ENCODE measurements at places on chromosomes 6 and 20.

DNA sequence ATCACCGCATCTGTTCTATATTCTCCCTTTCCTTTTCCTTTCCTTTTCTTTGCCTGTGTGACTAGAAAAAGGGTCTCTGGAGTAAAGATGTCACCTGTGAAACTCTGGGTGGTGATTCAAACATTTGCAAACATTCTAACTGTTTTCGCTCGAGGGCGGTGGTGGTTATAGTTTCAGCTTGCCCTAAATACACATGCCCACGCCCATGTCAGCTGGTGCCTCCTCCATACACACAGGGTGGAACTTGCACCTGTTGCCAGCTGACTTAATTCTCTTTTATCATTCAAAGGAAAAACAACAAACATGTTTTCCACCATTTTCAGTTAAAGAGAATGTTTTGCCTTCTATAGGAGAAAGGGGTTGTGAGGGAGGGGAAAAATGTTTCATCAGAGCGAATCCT lies 381.9 kb upstream of the ARID1B start:
- no peak for DNase-seq

DNA sequence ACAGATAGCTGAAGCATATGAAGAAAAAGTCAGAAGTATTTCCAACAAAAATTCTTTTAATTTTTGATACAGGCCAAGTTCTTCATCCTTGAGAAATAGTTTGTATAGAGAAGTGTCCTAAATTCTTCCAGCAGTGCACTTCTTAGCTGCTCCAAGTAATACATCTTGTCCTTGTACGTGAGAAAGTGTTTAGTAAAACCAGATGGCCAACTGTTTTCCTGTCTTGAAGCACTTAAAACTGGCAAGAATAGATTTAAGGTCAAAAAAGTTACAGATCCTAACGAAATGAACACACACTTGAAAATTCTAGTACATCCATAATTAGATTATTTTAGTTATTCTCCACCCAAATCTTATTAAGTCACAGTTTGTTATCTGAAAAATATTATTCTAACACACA lies 52.2 kb upstream of the HSF2 start:
- peak; percentile 5 for DNase-seq

GRCh38 chr6:14281811-14282660 lies 164.5 kb downstream of the CD83 start:
- no peak for DNase-seq

DNA sequence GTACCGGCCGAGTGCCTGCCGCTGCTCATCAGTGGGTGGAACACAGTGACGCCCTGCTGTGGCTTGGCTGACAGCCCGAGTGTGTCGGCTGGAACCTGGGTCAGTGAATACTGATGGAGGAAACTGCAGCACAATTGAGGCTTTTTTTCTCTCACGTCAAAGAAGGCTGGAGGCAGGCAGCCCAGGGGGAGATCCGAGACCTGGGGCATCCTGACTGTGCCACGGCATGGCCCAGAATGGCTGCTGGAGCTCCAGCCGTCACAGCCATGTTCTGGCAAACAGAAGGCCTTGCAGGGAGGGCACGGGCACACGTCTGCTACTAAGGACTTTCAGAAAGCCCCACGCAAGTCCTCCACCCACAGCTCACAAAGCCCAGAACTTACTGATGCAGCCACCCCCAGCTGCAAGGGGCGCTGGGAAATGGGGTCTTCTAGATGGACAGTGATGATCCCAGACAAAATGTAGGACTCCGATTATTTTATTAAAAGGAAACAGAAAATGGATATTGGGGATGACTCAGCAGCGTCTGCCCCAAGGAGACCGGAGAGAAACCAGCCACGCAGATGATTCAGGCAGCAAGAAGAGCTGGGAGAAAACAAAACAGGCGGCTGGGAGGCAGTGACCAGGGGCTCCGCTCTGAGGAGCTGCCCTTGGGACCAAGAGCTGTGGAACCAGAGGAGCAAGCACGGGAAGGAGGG lies 140.0 kb downstream of the TAF4 start:
- DNase-seq: peak; percentile 82

DNA sequence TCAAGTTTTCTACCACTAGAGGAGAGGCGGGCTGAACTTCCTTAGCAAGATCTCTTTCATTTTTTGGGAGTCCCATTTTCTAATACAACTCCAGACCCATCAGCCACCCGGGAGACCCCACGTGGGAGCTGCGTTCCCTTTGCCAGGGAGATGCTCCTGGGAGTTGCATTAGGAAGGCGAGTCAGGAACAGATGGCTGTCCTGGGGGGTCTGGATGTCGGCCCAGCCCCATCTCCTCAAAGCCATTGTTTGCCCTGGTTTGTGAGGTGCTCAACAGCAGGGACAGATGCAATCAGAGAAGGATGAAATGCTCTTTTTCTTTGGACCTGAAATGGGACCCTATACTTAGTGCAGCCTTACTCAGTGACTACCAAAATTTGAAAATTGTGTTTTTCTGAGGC lies 39.4 kb downstream of the CARMIL1 start:
- peak; percentile 12 for DNase-seq

GRCh38 chr6:111677249-111677990 lies 71.7 kb upstream of the TRAF3IP2 start:
- no peak for DNase-seq

DNA sequence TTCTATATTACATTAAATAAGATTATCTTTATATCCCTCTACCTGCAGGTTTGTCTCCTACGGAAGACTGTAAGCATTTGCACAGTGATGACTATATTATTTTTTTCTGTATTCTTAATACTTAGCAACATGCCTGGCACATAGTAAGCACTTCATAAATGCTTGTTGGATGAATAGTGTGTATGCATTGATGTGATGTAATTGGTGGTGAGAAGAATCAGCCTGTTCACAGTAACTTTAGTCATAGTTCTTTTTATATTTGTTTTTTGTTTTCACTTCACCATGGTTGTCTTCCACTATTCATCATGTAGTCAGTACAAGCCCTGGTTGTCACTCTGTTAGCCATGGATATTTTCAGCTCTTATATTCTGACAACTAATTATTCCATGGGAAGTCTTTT lies 184.0 kb upstream of the FLRT3 start:
- DNase-seq: peak; percentile 29

GRCh38 chr6:33314943-33315792 lies 1.3 kb upstream of the TAPBP start:
- DNase-seq: peak; percentile 23

DNA sequence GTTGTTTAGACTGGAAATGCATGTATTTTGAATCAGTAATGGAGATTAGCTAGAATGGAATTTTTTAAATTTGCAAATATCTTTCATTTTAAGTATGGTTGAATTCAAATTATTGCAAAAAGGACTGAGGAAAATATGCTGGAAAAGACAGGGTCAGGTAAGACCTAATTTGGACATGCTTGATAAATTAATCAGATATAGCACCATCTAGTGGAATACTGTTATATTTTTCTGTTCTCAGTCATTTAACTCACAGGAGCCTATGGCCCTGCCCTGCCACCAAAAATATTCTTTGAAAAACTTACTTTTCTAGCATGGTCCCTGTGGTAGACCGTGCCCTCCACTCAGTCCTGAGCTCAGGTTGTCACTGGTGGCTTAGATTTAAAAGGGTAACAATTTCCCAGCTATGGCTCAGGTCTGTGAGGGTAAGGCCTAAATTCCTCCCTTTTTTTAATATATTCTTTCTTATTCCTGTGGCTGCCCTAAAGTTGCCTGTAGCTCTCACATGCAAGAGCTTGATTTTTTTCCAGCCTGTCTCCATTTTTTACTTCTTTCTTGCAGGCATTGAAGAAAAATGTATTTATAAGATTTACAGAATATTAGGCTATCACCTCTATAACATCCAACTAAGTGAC lies 25.3 kb upstream of the KIAA1586 start:
- DNase-seq: peak; percentile 66

DNA sequence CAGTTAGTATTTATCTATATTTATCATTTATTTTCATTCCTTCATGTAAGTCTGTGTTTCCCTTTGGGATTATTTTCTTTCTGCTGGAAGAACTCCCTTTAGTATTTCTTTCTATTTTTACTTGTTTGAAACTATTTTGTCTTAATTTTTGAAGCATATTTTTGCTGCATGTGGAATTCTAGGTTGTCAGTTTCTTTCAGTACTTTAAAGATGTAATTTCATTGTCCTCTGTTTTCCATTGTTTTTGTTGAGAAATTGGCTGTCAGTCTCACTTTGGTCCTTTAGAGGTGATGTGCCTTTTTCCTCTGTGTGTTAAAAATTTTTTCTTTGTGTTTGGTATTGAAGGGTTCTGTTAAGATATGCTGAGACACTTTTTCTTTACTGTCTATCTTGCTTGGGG lies 17.1 kb downstream of the RNF182 start:
- no peak for DNase-seq

- no peak for DNase-seq
Observed at GRCh38 chr6:104957301-104958177, 632 bp downstream of the LIN28B start.

DNA sequence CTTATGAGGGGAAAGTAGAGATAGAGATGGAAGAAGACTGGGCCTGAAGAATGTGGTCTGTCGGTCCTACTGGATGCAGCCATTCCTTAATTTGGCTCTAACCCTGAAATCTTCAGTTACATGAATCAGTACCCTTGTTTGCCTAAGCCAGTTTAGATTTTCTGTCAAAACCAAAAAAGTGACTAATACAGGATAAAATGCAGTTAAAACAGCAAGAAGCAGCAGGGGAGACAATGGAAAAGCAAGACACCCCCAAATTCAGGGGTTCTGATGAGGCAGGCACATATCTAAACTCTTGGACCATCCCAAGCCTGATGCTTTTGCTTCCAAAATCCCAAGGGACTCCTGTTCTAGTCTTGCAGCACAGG lies 17.4 kb upstream of the UBE2V1 start:
- no peak for DNase-seq

DNA sequence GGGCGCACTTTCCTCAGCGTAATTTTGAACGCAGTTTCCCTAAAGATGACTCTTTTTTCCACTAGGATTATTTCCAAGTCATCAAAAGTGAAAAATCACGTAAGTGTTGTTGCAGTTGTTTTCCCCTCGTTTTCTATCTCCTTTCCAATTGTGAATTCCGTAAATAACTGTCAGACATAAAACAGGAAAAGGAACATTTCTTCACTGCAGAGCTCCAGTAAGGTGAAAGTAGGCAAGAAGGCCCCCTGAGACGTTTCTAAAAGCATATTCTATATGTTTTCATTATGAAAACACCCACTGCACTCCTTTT lies 17.8 kb downstream of the HIVEP2 start:
- DNase-seq: peak; percentile 64

- DNase-seq: peak; percentile 70
Observed at GRCh38 chr20:34948030-34948429, 7.6 kb downstream of the GSS start.

GRCh38 chr6:35751594-35751993 lies 14.8 kb downstream of the ARMC12 start:
- no peak for DNase-seq

DNA sequence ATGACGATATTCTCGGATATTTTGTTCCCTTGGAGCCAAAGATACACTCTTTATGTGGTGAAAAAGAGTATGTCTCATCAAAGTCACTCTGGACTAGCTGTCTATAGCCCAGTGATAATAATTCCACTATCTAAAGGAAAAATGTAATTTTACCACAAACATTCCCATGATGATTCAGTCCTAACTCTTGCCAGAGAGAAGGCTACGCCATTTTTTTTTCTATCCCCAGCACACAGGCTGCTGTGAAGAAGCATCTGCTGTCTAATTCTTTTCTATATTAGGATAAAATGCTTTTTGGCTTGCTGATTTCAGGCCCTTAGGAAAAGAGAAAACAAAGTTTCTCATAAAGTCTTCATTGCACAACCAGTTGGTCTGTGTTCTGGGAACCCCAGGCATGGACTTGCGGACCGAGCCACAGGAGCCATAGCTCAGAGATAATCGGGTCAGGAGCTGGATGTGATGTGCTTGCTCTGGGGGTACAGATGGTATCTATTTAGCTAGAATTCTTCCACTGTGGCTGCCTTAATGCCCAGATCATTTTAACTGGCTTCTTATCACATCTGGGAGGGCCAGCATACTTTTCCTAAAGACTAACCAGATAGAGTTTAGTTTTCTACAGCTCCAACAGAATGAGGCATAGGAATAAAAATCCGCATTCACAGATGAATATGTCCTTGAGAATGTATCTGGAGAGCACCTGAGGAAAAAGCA lies 683.7 kb upstream of the ID4 start:
- DNase-seq: peak; percentile 20

- no peak for DNase-seq
Observed at GRCh38 chr6:166507809-166508564, 78.5 kb downstream of the RAMACL start.

GRCh38 chr6:106773522-106773921 lies 144.1 kb downstream of the QRSL1 start:
- no peak for DNase-seq

DNA sequence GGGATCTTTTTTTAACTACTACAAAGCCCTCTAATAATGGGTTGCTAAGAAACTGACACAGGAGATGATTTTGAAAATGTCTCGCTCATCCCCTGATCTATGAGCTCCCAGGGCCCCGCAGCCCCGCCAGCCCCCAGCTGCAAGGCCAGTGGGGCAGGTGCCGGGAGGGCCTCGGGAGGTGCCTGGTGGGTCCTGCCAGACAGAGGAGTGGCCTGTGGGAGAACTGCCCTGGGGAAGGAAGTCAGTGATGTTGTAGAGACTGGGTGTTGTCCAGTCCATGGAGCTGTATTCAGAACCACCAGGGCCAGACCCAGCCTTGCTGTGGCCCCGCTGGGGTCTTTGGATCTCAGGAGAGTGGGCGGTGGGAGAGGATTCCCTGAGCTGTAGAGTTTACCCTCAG lies 258.7 kb downstream of the TAF4 start:
- DNase-seq: no peak

GRCh38 chr6:136798044-136798443 lies 5.8 kb upstream of the MAP3K5 start:
- DNase-seq: no peak

Data from fibroblast of mammary gland (primary cell).